ENCODE measurements at places on chromosomes 7 and 10.

- no peak for DNase-seq
Observed at GRCh38 chr10:119101366-119102098, 2.4 kb upstream of the DENND10 start.

- no peak for DNase-seq
Observed at GRCh38 chr7:80095545-80095944, 39.1 kb upstream of the GNAI1 start.

GRCh38 chr10:122983898-122984297 lies 3.7 kb downstream of the PSTK start:
- DNase-seq, result no peak

DNA sequence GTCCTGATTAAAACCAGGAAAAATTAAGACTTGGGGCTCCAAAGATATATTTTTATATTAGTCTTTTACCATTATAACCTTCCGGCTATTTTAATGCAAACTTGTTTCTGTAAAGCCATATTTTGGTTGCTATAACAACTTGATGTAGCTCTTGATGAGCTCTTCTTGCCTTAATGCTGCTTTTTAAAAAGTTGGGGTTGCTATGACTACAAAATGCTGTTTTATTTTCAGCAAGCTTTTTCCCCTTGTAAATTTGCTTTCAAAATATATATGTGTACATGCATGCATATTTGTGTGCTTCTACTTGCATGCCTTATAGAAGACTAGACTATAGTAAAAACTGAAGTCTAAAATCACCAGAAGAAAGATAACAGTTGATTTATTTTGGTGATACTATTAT lies 99.7 kb downstream of the CSTF2T start:
- no peak for DNase-seq

GRCh38 chr7:28166982-28167715 lies 13.4 kb downstream of the JAZF1 start:
- DNase-seq, result no peak

GRCh38 chr10:101965075-101965765 lies 90.8 kb downstream of the ARMH3 start:
- DNase-seq, result peak; percentile 0

GRCh38 chr10:130491693-130492050 lies 355.5 kb downstream of the GLRX3 start:
- no peak for DNase-seq
